ENCODE measurements at places on chromosomes 1 and 21. TPM values are rescaled to one million over a fixed set of nuclear protein-coding genes. Genes with fewer than 3 reads are reported as not detected.
A peak's percentile ranks its signal among the peaks of the same experiment; 100 is the strongest.

- DNase-seq: no peak
Observed at GRCh38 chr1:170776252-170776651, 112.3 kb downstream of the PRRX1 start.

DNA sequence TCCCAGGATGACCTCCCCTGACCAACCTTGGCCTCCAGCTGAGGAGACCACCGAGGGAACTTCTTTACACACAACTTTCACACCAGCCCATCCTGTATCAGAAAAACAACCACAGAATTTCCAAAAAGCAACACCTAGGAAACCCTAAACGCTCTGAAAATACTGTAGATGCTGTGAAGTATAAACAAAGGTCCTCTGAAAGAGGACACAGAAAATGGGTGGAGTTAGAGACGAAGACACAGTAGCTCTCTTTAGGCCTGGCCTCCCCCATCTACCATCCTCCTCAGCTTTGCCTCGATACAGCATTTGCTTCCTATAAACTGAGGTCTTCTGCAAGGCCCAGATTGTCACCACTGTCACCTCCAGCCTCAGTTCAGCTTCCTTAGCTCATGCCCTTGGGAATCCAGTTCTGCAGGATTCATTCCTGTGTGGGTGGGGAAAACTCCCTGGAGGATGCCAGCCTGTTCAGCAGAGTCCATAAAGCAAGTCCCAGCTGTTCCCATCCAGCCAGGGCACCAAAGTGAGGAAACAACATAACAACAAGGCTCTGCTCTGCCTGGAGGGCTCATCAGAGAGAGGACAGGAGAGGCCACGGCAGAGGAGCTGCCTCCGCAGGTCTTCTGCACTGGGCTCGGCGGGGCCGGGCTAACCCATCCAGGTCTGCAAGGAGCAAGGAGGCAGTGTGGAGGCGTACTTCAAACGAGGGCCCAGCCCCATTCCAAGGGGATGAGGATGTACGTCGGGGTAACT, 15.0 kb downstream of the PIK3C2B start:
- no peak for DNase-seq

The AGO1 gene
- 30.3 TPM for total RNA-seq

DNA sequence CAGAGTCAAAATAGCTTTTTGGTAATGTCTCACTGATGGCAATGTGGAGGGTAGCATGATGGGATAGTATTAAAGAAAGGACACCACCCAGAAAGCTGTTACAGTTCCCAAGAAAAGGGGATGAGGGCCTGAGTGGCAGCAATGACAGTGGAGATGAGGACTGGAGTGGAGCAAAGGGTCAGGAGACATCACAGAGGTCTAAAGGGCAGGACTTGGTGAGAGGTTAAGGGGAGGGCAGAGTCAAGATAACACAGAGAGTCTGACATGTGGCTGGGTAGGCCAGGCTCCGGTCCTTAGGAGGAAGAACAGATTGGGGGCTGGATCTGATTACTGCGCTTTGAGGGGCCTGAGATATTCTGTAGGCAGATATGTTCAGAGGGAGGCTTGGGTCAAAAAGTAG, 19.3 kb downstream of the ELF3 start:
- DNase-seq: no peak

DNA sequence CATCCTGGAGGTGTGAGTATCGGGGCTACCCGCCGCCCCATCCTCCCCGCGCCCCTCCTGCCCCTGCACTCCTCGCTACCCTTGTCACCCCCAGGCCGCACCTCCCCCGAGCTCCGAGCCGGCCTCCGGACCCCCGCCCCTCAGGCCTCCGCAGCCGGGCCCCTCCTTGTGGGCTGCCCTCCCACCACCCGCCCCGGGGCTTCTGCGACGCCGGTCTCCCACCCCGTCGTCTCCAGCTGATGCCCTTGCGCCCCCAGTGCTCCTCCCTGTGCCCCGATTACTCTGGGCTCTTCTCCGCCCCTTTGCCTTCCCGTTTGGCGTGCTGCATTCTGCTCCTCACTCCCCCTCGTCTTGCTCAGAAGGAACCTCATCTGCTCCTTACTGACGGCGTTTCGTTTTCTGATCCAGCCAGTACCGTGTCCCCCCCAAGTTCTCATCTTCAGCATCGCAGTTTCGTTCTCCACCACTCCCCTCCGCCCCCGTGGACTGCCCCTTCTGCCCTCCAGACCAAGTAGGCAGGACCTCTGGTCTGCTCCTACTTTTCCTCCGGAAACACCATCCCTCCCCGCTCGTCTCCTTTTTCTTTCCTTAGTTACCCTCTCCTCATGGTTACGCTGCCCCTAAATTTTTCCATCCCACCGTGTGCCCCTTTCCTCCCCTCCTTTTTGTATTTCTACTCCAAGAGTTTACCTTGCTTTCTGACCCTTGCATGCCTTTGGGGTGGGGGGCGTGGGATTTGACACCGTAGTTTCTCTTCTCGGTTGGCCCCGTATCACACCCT, 841 bp downstream of the SNX27 start:
- peak; percentile 69 for DNase-seq

DNA sequence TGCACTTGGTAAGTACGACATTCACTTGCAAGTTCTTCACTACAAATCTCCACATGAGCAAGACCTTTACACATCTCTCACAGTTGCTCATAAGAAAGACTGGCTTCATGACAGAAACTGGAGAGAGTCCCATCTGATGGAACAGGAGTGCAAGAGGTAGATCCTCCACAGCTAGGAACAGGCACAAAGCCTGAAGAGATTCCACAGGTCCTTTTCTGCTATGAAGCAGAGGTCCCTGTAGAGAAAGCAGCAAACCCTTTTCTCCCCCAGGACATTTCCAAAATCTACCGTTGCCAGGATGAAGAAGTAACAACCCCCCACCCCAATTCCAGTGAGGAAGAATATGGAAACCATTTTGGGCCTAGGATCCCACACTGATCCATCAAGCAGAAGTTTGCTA, 47.3 kb downstream of the EIF4G3 start:
- no peak for DNase-seq

The ANXA9 gene
- 0.21 TPM for total RNA-seq

- DNase-seq: no peak
Observed at GRCh38 chr1:63063367-63063766, 259.0 kb upstream of the FOXD3 start.

DNA sequence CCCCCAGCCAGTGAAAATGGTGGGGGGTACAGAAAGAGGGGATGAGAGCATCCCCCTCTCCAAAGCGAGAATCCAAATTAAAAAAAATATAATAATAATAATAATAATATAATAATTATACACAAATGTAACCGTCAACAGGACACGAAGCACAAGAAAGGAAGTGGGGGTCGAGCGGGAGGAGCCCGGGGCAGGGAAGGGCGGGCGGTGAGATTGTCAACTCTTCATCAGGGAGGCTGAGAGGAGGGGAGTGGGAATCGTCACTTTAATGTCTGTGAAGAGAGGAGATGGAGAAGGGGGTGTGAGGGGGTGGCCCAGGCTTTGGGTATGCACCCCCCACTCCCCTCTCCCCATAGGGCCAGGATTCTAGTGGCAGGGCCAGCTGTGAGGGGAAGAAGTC, 33.2 kb downstream of the MEF2D start:
- DNase-seq: no peak

The NBPF6 gene
- total RNA-seq: not detected

The GDAP2 gene
- 18.3 TPM for total RNA-seq

The LMOD1 gene
- 22.0 TPM for total RNA-seq

DNA sequence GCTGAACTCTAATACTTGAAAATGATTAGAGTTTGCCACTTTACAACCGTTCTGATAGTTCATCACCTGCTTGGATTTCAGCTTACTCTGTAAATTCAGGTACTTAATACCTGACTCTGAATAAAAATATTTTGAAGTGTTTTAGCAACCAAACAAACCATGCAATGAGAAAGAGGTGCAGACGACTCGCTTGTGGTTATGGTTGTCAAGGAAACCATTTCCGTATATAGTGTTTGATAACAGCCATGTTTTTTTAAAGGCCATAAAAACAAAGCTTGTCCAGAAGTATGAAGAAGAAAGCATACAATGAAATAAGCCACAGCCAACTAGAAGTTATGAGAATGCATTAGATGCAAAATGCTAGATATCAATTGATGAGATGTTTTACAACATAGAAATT, 167.2 kb upstream of the HMCN1 start:
- DNase-seq: no peak

DNA sequence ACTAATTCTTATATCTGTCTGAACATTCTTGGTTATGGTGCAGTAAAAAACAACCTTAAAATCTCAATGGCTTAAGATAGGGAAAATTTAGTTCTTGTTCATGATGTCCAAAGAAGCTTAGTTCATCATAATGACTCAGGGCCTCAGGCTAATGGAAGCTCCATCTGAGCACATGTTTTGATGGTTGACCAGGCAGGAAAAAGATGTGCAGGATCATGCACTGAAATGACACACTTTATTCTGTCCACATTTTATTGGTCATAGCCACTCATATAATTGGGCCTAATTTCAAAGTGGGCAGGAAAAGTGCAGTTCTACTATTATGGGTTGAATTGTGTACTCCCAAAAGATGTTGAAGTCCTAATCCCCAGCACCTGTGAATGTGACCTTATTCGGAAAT, 198.2 kb downstream of the CENPF start:
- no peak for DNase-seq

The FMO1 gene
- 0.21 TPM for total RNA-seq

DNA sequence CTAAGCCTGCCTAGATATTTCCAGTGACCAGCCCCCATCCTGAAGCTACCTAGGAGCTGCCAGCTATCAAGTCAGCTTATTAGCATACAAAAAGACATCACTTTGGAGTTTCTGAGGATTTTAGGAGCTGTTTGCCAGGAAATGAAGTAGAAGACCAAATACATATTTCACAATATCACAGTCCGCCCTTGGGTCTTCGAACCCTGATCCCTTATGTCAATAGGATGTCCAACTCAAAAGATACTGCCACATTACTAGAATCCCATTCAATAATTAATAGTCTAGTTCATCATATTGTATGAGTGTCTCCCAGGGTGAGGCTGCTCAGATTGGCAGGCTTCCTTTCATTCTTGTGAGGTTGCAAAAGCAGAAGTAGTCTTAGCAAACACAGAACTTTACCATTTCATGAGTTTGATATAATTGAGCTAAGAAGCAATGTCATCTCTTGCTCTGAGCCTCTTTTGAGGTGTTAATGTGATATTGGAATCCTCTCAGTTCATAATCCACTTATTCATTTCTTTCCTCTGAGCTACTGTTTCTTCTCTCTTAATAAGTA, 13.6 kb downstream of the IPO9 start:
- DNase-seq: no peak

The MAB21L3 gene
- not detected for total RNA-seq

The PLA2G2D gene
- not detected for total RNA-seq

GRCh38 chr1:86641318-86641717, 63.1 kb upstream of the SH3GLB1 start:
- no peak for DNase-seq

DNA sequence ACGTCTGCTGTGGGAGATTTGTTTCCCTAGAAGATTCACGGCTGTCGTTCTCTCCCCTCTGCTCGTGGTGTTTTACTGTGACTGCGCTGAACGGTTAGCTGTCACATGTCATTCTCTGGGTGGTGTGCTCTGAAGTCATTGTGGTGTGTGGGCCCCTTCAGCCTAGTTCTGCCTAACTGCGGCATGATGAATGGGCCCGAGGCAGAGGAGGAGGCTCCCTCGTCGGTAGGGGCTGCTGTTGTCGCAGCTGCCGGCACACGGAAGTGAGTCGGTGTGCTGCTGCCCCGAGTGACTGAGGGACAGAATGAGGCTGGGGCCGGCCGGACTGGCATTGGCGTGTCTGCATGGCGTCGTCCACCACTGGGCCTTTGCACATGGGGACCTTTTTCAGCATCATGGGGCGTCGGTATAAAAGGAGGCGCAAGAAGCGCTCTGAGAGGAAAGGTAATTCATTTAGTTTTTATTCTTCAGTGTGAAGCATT, 77.9 kb downstream of the ADARB1 start:
- peak; percentile 65 for DNase-seq

GRCh38 chr1:15622712-15623373, 5.6 kb downstream of the DDI2 start:
- DNase-seq: no peak

The LCE3C gene
- total RNA-seq: not detected

DNA sequence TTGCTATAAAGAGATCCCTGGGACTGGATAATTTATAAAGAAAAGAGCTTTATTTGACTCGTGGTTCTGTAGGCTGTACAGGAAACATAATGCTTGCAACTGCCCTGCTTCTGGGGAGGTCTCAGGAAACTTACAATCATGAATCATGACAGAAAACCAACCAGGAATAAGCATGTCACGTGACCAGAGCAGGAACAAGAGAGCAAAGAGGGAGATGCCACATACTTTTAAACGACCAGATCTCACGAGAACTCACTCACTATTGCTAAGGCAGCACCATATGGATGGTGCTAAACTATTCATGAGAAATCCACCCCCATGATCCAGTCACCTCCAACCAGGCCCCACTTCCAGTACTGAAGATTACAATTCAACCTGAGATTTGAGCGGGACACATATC, 49.8 kb upstream of the RCC1 start:
- no peak for DNase-seq

- DNase-seq: no peak
Observed at GRCh38 chr1:65343286-65343685, 33.9 kb downstream of the DNAJC6 start.

The APOBEC4 gene
- not detected for total RNA-seq

DNA sequence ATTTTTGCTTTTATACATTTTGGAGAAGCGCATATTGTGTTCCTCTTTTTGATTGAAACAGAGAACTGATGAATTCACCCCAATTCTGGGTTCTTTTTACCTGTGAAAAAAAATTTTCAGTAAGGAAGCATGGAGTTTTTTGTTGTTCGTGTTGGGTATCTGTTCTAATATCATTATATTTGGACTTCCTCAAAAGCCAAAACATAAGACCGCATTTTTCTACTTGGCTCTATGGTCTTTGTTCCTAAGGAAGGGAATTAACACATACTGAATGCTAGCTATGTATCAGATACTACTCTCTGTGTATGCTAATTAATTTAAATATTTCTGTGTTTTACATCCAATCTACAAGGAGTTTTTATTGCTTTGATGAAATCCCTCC, 12.9 kb downstream of the EPB41 start:
- DNase-seq: no peak

- DNase-seq: no peak
Observed at GRCh38 chr1:88890131-88890530, 1.2 kb downstream of the GTF2B start.

DNA sequence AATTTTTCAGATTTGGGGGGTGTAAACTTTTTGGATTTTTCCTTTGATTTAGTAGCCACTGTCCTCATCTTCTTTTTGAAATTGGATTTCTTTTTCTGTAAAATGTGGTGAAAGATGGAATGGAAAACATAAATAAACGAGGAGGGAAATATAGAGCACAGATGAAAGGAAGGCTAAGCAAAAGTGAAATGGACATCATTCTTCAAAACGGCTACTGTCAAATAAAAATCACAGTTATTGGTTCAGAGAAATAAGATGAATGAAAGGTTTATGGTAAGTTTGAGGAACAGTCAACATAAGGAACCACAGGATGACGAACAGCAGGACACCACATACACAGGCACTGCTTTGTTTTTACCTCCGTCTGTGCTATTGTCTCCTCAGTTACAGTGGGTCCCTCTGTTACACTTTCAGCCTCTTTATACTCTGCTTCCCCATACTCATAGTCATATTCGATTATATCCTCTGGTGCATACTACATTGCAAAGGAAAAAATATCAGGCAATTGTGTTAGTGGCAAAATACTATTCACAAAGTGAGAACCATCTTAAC, 82.4 kb downstream of the COL11A1 start:
- no peak for DNase-seq

Measured in right cardiac atrium (tissue), 5 donors.